ENCODE measurements at places on chromosomes 1 and 21. TPM values are rescaled to one million over a fixed set of nuclear protein-coding genes. Genes with fewer than 3 reads are reported as not detected.

PFDN2 gene
- 54.7 TPM for total RNA-seq

UBE2U gene
- total RNA-seq = not detected

CCDC27 gene
- 0.14 TPM for total RNA-seq

ARHGAP29 gene
- 30.7 TPM for total RNA-seq

SMYD2 gene
- total RNA-seq = 8.8 TPM

IGSF9 gene
- 2.7 TPM for total RNA-seq

TMEM240 gene
- 8.0 TPM for total RNA-seq

AGRN gene
- total RNA-seq = 17.1 TPM

C1QA gene
- total RNA-seq = 143 TPM

CLEC20A gene
- total RNA-seq = 0.51 TPM

Measured in right cardiac atrium (tissue), 5 donors.